ENCODE measurements at places on chromosomes 5 and 9. TPM values are rescaled to one million over a fixed set of nuclear protein-coding genes. Genes with fewer than 3 reads are reported as not detected.

GRCh38 chr5:65268525-65268924 is 213.2 kb downstream of the ADAMTS6 start:
- DNase-seq: peak; percentile 64

- no peak for DNase-seq
These were observed 50.7 kb downstream of the PIP5K1B start for GRCh38 chr9:68755752-68756151.

DNA sequence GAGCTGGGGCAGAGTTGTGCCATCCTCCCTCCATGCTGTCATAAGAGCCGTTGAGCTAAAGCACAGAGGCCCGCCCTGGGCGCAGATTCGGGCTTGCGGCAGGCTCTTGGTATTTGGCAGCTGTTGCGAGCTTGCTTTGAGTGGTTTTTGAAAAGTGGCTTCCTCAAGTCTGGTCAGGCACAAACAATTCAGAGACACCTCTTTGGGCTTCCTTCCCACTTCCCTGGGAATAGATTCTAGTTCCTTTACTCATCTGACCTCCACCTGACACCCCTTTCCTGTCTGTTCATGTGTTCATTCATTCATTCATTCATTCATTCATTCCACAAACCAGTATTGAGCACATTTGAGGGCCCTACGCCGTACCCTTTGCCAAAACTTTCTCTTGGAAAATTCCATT is 27.4 kb downstream of the NCS1 start:
- peak; percentile 55 for DNase-seq

Gene TYRP1
- total RNA-seq: 30.2 TPM

Gene FOXE1
- not detected for total RNA-seq

DNA sequence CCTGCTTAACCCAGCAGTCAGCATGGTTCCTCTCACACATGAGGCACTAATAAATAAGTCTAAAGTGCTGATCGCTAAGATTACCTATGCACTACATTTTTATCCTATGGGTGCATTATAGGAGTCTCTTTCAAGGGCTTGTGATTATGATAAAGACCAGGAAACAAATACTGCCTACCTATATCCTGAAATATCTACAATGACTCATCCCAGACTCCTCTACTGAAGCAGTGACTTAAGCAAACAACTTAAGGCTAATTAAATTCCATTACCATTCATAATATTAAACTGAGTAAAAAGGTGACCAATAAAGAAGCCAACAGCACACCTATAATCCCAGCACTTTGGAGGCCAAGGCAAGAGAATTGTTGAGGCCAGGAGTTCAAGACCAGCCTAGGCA is 338.4 kb downstream of the DNAH5 start:
- no peak for DNase-seq

- peak; percentile 30 for DNase-seq
These were observed 25.9 kb upstream of the ANKRD55 start for GRCh38 chr5:56259002-56259511.

- DNase-seq: no peak
These were observed 21.1 kb downstream of the PSMB7 start for GRCh38 chr9:124394167-124394566.

Gene IRX2
- total RNA-seq: 1.4 TPM

Gene DMGDH
- total RNA-seq: 5.1 TPM

Gene PRRX2
- total RNA-seq: 4.5 TPM

Gene PLPP7
- 109 TPM for total RNA-seq

Gene SHISAL2B
- not detected for total RNA-seq

- DNase-seq: peak; percentile 78
These were observed 271.9 kb upstream of the ADAMTS16 start for GRCh38 chr5:4868140-4868735.

Gene GGTA1
- 24.2 TPM for total RNA-seq

- no peak for DNase-seq
These were observed 16.2 kb downstream of the GPR21 start for GRCh38 chr9:123049589-123050222.

GRCh38 chr5:98433673-98434072 is 339.8 kb upstream of the RGMB start:
- DNase-seq: no peak

Gene CLIC3
- 4.7 TPM for total RNA-seq

- no peak for DNase-seq
These were observed 7.4 kb upstream of the GNPDA1 start for GRCh38 chr5:142020122-142020659.

- no peak for DNase-seq
These were observed 16.4 kb upstream of the DMAC1 start for GRCh38 chr9:7816021-7816420.

Gene ELP1
- total RNA-seq: 21.9 TPM

DNA sequence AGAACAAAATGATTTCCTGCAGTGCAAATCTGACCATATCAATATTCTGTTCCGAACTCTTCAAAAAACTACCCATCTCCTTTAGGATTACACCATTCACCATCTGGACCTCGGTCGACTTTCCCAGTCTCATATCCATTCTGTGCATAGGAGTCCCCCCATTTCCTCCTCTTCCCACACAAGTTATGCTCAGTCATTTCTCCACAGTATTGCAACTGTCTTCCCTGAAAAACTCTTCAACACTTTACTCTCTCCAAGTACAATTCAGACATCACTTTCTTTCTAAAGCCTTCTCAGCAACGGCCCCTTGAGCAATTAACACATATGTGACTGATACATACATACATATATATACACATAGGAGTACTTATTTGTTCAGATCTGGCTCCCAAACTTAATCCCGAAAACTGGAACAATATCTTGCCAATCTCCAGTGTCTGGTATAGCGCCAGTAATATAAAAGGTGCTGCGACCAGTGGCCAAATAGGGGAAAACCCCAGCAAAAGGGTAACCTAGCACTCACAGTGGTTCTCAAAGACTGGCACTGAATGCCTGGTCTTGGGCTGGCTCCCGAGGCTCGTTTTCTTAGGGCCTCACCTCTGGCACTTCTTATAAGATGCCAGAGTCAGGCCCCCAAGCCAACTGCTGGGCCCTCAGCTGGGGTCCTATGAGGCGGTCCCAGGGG is 629 bp downstream of the ZBTB26 start:
- no peak for DNase-seq

- DNase-seq: no peak
These were observed 234.5 kb upstream of the SLC24A2 start for GRCh38 chr9:20023210-20023905.

DNA sequence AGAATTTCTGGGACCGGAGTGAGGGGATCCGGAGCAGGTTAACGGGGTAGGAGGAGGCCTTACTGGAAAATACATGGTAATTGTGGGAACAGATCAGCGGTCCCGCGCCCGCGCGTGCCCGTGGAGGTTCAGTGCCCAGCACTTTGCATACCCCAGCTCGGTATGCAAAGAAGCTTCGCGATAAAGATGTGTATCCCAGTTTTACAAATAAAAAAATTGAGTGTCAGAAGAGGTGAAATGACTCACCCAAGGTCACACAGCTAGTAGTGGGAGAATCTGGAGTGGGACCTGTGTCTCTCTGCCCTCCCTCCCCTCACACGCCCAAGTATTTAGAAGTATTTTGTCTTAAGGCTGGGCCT is 967 bp downstream of the NEURL1B start:
- DNase-seq: no peak

Gene NRG2
- 3.6 TPM for total RNA-seq

DNA sequence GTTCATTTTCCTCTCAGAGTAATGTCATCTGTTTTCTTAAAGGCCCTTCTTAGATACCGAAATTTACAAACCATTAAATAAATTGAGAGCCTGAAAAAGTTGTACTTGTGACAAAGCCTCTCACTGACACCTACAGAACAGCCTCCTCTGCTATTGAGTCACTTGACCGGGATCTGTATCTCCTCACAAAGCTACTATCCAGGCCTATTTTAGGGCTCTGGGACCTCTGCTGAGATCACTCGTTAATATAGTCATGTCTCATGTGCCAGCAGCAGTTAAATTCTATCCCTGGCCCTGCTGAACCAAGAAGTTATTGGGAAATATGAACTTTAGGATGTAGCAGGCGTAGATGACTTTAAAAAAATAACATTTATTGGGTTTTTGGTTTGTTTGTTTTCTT is 31.1 kb downstream of the FBXO38 start:
- DNase-seq: no peak

Gene FAM221B
- total RNA-seq: not detected

DNA sequence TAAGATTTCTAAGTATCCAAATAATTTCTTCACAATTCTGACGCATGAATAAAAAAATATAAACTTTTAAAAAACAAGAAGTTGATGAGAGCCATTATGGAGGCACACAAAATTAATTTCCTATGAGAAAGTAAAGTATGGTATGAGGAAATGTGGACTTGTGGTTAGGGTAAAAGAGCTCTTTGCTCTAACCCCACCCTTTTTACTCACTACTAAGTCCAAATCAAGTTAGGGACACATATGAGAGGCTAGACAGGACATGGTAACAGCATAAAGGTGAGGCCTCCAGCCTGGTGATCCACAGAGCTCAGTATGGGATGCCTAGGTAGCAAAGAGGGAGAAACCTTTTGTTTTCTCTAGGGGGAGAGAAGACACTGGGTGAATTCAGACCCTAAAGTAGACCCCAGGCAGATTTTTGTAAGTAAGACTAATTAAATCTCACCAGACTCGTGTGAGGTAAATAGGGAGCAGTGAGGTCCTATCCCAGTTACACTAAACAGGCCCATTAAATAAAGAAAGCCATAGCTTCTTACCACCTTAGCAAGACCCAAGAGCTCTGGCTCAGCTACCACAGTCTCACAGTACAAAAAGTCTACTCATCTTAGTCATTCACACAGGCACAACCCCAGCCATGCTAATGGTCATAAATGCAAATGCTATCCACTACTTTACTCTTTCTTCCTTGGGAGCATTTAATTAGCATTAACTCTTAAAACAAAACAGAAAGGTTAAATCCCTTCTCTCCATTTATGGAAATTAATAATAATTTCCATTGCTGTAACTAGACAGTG is 42.6 kb downstream of the MLLT3 start:
- no peak for DNase-seq

DNA sequence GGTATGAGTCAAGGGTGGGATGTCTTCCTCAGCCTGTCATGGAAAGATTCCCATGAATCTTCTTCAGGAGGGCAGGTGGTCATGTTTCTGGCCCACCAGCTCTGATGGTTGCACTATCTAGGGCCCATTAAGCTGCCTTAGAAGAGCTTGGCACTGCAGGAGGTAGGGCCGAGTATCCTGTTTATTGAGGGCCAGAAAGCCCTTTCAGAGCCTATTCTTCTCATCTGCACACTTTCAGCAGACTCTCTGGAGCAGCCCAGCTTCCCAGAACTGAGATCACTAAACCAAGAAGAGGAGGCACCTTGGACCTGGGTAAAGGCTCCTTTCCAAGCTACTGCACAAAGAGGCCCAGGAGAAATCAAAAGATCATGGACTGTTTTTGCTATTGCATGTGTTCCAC is 146.5 kb downstream of the MTX3 start:
- no peak for DNase-seq

DNA sequence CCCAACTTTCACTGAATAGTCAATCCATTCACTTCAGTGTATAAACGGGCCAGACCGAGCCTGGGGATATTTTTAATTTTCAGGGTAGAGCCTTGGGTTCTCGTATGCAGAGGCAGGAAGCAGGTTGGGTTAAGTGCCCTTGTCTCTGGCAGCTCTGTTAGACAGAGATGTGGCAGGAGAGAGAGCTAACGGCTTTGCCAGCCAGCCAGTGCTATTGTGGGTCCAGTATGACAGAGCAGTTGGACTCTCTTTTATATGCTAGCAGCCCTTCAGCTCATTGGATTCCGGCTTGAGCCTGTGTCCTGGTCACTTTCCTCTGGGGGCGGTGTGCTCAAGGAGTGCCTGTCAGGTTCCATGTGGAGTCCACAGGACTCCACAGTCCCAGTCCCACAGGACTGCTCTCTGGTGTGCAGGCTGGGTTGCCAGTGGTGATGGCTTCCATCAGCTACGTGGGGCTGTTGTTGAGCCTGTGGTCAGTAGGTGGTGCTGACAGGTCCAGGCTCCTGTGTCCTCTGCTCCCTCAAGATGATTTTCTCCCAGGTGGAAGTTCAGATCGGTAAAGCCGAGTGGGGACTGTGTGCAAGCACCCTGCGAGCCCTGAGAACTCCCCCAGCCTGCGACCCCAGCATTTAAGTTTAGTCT is 14.3 kb downstream of the CLTA start:
- DNase-seq: no peak

DNA sequence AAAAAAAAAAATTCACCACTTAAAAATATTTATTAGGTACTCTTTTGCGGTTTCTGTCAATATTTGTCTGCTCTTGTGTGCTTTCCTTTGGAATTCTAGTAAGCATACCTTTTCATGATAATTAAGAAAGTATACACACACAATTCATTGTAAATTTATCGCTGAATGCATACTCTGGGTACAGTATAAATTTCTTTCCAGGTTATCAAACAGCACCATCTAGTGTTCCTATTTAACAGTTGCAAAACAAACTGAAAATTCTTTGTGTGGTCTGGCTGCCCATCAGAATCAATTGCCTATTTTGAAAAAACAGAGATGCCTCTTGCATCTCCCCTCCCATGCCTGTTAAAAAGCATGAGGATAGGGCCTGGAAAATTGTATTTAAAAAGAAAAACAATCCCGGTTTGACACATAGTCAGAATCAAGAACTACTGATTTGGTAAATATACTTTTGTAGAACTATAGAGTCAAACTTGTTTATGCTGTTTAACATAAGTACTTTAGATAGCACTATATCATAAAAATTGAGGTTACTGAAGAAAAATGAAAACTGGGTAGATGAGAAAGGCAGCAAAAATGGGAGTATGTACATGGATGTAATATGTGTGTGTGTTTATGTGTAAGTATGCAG is 16.2 kb downstream of the PGGT1B start:
- DNase-seq: no peak

GRCh38 chr9:132645711-132646110 is 24.1 kb downstream of the DDX31 start:
- no peak for DNase-seq

DNA sequence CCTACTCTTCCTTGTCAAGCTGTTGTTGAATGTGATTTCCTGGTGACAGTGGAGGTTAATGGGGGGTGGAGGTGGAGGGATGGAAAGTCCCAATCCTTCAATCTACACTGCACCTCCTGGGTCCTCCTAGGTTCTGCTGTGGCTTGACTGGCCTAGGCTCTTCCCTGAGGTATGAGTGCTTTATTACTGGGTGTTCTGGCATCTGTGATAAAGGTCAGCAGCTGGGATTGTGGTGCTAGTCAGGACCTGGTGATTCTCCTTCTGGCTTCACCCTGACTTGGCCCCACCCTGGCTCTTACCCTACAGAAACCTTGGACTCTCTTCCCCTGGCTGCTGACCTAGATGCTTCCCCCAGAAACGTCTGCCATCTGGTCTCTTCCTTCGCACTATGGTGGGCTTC is 194.3 kb downstream of the ARHGEF28 start:
- no peak for DNase-seq

DNA sequence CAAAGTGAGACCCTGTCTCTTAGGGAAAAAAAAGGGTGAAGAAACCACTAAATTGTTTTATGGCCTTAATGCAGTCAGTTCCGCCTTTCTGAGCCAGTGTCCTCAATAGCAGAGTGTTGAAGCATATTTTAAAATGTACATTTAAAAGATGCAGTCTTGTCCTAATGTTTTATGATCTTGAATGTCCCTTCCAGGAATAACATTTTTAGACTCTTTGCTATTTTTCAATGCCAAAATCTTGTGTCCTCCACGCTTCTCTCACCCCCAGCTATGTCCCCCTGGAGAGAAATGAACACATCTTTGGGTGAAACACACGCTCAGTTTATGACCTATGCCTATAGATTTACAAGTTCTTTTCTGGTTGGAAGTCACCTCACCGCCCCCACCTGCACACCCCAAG is 69.8 kb downstream of the CSNK1A1 start:
- DNase-seq: no peak

Gene TLR4
- 18.4 TPM for total RNA-seq
